Left kidney (tissue), 8 donors: ENCODE measurements at places on chromosomes 11 and 22. TPM values are rescaled to one million over a fixed set of nuclear protein-coding genes. Genes with fewer than 3 reads are reported as not detected.

The PRR5L gene
- 17.3 TPM for polyA plus RNA-seq

The IL10RA gene
- polyA plus RNA-seq, result 2.1 TPM

The CFAP300 gene
- polyA plus RNA-seq, result 4.7 TPM

The MFRP gene
- not detected for polyA plus RNA-seq

The TUT1 gene
- 24.8 TPM for polyA plus RNA-seq

The TRIM49 gene
- polyA plus RNA-seq, result not detected

The DBX1 gene
- not detected for polyA plus RNA-seq

The PHF5A gene
- 46.5 TPM for polyA plus RNA-seq

The HDAC10 gene
- polyA plus RNA-seq, result 21.7 TPM

The PVALB gene
- 5.9 TPM for polyA plus RNA-seq

The CEP164 gene
- polyA plus RNA-seq, result 37.4 TPM

The HOATZ gene
- polyA plus RNA-seq, result 0.28 TPM

The USP2 gene
- 10.4 TPM for polyA plus RNA-seq

DNA sequence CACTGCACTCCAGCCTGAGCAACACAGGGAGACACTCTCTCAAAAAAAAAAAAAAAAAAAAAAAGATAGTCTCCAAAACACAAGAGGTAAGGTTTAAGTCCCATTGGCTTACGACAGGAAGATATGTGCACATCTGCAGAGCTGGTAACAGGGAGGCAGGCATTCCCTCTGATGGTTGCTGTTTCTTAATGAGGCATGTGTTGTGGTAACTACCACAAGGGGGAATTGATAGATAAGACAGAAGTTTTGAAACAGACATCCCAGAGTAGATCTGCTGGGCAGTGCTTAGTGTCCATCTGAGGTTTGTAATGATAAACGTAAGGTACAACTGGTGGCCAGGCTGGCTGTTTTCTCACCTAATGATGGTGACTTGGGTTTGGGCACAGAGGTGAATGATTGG lies 4.7 kb downstream of the EIF1AD start:
- no peak for DNase-seq

DNA sequence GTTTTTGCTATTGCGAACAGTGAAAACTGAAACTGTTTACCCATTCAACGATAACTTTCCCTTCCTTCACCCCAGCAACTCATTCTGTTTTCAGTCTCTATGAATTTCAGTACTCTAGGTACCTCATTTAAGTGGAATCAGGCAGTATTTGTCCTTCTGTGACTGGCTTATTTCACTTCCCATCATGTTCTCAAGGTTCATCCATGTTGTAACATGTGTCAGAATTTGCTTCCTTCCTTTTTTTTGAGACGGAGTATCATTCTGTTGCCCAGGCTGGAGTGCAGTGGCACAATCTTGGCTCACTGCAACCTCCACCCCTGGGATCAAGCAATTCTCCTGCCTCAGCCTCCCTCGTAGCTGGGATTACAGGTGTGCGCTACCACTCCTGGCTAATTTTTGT lies 23.7 kb downstream of the HTR3B start:
- DNase-seq, result no peak

DNA sequence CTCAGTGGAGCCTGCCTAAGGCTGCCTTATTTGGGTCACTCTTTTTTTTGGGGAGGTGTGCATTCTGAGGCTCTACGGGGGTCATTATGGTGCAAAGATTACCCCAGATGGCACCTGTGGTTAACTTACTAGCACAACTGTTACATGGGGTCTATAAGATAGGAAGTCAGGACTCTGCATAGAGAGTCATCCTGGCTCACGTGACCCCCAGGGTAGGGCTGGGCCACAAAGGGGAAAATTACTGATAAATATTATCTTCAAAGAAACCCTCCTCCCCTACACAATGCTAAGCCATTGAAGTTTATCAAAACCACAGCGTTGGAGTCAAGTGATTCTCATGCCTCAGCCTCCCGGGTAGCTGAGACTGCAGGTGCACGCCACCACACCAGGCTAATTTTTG lies 397.1 kb downstream of the MN1 start:
- no peak for DNase-seq

GRCh38 chr11:85076535-85077330 lies 550.4 kb downstream of the DLG2 start:
- peak; percentile 12 for DNase-seq

DNA sequence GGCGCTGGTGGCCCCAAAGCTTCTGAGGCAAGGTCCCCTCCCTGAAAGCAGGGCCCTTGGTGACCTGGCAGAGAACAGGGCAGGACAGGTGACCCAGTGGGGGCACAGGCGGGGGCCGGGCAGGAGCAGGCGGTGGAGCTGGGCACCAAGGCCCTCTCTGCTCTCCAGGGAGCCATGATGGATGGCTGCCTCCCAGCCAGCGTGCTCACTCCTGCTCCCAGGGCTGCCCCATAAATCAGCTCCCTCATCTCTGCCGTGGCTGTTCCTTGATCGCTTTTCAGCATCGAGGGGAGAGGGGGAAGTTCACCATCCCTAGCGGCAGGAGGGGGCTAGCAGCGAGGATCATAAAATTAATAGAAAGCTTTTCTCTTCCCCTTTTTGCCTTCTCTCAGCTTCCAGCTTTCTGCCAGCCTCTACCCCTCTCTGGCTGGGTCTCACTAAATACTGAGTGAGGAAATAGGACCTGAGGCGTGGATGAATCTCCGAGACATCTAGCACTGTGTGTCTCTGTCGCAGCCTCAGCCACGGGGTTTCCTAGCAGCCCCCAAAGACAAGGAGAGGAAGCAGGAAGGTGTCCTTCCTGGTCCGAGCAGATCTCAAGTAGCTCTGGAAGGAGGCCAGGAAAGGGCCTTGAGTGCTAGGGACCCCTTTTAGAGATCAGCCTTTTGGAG lies 22.2 kb upstream of the ELFN2 start:
- no peak for DNase-seq

DNA sequence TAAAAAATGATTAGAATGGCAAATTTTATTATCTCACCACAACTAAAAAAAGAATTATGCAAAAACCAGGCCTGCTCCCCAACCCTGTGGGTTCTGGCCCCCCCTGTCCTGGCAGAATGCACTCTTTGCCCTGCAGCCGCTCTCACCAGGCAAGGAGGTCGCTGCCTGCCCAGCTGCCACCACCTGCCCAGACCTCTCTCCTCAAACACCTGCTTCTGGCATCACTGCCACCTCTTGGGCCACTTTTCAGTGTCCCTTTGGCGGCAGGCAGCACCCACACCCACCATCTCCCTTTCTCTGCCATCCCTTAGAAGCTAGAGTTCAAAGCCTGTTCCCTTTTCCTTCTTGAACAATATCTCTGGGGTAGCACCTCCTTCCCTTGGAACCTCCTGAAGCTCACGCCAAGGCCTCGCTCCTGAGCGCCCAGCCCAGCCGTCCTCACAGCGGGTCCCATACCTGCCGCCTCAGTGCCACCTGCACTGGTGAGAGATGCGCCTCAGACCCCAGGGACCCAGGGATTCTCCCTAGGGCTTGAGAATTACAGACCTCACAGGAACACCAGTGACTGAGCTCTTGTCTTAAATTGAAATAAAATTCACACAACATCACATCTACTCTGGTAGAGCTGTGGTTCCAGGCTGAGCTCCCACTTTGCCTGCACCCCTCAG lies 44.6 kb downstream of the SGSM3 start:
- no peak for DNase-seq

- peak; percentile 68 for DNase-seq
Measured at GRCh38 chr11:36478700-36479329, 31.3 kb downstream of the TRAF6 start.

GRCh38 chr11:122852074-122852795 lies 13.9 kb downstream of the CRTAM start:
- no peak for DNase-seq

DNA sequence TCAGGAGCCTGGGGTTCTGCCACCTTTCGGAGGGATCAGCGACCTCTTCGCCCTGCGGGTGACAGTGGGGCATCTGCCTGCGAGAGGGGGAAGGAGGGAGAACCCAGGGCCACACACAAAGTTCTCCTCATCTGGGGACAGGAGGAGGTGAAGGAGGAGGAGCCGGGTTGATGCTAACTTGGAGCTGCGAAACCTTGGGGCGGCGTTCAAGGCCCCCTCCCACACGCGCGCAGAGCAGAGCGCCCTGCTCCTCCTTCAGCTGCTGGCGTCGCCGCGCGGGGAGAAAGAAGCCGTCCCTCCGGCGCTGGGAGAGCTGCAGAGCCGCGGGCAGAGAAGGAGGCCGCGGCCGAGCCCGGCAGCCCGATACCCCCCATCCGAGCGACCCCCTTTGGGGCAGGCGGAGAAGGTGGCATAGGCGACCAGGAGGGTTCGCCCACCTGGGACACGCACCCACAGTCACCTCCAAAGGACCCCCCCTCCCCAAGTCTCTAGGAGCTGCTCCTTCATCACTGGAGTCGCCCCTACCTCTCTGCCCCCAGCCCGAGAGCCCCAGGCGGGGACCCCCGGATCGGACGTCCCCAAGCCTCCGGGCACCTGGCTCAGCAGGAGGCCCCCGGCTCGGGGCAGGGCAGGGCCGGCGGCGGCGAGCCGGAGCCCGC lies at the start of gene RASD2:
TSS of gene RASD2 (plus strand) at position 237 of the 659 bp plus-strand sequence. CDS start 5,979 bp downstream, outside the sequence.
- no peak for DNase-seq

GRCh38 chr11:56905442-56905841 lies 83.3 kb upstream of the OR5AK2 start:
- no peak for DNase-seq

GRCh38 chr11:119091178-119091577 lies 6.5 kb downstream of the HMBS start:
- no peak for DNase-seq

GRCh38 chr11:115298300-115299012 lies 205.8 kb downstream of the CADM1 start:
- DNase-seq, result no peak

- DNase-seq, result no peak
Measured at GRCh38 chr11:12546660-12547059, 127.6 kb upstream of the TEAD1 start.

- DNase-seq, result no peak
Measured at GRCh38 chr22:27754247-27754887, 47.2 kb downstream of the MN1 start.

- DNase-seq, result no peak
Measured at GRCh38 chr11:26878959-26879581, 114.8 kb upstream of the FIBIN start.

DNA sequence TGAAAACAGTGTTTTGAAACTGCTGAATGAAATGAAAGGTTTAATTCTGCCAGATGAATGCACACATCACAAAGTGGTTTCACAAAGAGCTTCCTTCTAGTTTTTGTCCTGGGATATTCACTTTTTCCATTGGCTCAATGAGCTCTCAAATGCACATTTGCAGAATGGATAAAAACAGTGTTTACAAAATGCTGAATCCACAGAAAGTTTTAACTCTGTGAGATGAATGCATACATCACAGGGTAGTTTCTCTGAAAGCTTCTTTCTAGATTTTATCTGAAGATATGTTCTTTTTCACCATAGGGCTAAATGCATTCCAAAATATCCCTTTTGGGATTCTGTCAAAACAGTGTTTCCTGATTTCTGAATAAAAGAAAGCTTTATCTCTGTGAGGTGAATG lies 237.6 kb downstream of the OR4A5 start:
- no peak for DNase-seq

- no peak for DNase-seq
Measured at GRCh38 chr11:18785411-18785810, 6.2 kb downstream of the PTPN5 start.

- DNase-seq, result no peak
Measured at GRCh38 chr11:63931045-63931444, 7.8 kb upstream of the NAA40 start.

DNA sequence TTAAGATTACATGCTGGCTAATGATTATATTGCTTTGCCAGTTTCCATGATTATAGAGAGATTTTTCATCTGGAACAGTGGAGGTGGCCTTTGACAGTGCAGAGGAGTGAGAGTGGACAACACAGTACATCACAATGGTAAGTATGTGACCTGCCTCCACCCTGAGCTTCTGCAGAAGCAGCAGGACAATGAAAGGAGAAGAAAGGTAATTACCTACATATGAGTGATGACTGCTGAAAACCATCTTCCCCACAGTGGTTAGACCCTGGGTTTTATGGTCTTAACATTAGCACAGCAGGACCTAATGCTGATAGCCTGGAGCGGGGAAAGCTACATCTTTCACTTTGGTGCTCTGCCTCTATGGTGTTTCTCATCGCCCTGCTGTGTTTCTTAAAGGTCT lies 454.7 kb upstream of the DDI1 start:
- DNase-seq, result no peak

DNA sequence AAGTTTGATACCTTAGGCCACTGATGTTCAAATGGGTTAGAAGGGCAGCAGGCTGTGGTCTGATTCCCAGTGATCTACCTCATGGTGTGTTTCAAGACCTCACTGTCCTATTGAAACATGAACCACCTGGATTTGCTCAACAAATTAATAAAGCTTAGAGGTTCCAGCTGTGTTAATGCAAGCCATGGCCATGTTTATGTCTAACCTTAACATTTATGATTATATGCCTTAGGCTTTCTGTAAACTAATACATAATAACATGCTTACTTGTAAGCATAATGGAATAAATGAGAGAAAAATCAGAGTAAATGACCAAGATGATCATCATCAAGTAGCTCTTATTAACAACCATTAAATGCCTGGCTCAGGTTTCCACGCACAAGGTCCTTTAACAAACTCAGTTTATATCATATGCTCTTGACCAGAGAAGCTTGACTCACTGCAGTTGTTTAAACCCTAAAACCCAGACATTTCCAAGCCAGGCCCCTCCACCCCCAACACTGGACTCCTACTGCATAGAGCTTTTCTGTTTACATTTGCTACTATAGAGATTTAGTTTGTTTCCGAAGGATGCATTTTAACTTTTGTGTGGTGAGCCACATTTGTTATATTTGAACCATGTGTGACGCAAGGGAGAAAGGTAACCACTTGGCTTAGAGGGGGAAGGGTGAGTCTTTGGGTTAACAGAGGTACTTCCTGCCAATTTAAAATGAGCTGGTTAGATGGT lies 43.7 kb downstream of the KREMEN1 start:
- DNase-seq, result no peak

GRCh38 chr11:116720895-116721294 lies 51.9 kb downstream of the BUD13 start:
- DNase-seq, result no peak

- DNase-seq, result peak; percentile 45
Measured at GRCh38 chr11:12287374-12288211, 89.8 kb upstream of the PARVA start.

- no peak for DNase-seq
Measured at GRCh38 chr11:76674517-76675400, 4.2 kb upstream of the LRRC32 start.
